ENCODE measurements at places on chromosomes 1 and 21.

DNA sequence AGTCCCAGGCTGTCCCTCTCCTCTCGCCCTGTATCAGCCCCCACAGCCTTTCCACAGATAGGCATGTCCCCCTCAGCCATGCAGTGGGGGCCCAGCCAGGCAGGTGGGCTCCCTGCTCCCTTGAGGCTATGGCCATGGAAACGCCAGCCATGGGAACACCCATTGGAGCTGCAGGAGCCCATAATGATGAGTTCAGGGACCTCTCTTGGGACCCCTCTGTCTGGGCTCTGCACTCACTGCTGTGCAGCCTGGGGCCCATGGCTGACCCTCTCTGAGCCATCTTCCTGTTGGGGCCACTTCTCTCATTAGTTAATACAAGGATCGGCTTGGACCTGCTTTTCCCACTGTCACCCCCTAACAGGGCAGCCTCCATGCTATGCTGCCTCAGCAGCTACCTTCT, 33.2 kb downstream of the WNT3A start:
- no peak for DNase-seq

- peak; percentile 63 for DNase-seq
Measured at GRCh38 chr1:63322944-63323864, 837 bp downstream of the FOXD3 start.

DNA sequence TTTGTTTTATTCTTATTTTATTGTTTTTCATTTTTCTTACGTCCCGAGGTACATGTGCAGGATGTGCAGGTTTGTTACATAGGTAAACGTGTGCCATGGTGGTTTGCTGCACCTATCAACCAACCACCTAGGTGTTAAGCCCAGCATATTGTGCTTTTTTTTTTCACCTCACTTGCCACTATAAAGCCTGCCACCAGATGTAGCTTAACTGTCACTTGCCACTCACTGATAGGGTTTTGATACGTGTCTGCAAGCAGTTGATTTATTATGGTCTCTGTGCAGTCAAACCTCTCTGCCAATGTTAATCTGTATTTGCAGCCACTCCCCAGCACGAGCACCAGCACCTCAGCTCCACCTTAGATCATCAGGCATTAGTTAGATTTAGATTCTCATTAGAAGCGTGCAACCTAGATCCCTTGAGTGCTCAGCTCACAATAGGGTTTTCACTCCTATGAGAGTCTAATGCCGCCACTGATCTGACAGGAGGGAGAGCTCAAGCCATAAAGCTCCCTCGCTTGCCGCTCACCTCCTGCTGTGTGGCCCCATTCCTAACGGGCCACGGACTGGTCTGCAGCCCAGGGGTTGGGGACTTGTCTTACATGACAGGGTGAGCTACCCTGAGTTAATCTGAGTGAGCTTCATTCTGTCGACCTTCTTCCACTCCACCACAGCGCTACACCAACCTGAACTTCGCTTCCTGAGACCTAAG, 17.9 kb upstream of the ABCG1 start:
- peak; percentile 37 for DNase-seq

DNA sequence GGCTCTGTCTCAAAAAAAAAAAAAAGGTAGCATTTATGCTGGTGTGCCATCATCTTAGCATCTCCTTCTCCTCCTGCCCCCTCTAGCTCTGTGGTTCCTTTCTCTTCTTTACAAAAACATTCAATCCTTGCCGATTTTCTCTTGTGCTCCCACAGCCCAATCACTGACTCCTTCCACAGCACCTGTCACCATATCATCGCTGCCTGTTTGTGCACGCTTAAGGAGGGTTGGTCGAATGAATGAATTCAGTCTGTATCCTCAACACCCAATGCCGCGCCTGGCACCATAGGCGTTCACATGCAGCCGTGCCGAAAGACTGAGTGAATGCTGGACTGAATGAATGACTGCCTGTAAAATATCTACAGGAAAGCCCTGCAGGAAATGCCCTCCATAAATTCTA, 7.9 kb downstream of the RNU5D-1 start:
- DNase-seq = no peak

- DNase-seq = no peak
Measured at GRCh38 chr21:38303300-38303699, 46.5 kb downstream of the KCNJ15 start.

GRCh38 chr1:192351550-192351949, 34.8 kb downstream of the RGS21 start:
- DNase-seq = no peak

DNA sequence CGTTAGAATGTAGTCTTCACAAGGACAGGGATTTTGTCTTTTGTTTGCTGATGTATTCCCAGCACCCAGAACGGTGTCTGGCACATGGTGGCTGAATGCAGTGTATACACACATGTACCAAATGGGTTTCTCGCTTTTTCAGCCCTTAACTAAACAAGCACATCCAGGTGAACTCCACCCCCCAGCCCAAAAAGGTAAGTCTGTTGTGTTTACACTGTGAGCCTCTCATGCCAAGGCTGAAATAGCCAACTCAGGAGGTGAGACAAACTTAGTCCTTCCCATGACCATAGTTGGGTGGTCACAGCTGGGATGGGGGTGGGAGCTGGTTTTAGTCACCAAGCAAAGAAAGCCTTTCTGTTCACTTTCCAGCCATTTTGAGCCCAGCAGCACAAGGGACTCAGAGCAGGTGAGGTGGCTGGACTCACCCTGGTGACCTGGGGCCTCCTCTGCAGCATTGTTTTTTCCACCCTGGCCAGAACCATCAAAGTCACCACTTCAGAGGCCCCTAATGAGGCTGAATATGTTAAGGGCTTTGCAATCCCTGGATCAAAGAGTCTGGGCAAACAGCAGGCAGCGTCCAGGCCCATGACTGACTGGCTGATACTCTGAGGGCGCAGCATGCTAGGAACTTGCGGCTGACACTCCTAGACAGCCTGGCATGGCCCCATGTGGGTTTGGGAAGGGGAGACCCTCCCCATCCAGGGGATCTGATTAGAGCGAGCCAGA, 8.7 kb downstream of the TENT5B start:
- no peak for DNase-seq

GRCh38 chr1:47532921-47533792, 95.3 kb downstream of the FOXD2 start:
- DNase-seq = peak; percentile 72

- no peak for DNase-seq
Measured at GRCh38 chr1:18464665-18465050, 16.1 kb upstream of the KLHDC7A start.

DNA sequence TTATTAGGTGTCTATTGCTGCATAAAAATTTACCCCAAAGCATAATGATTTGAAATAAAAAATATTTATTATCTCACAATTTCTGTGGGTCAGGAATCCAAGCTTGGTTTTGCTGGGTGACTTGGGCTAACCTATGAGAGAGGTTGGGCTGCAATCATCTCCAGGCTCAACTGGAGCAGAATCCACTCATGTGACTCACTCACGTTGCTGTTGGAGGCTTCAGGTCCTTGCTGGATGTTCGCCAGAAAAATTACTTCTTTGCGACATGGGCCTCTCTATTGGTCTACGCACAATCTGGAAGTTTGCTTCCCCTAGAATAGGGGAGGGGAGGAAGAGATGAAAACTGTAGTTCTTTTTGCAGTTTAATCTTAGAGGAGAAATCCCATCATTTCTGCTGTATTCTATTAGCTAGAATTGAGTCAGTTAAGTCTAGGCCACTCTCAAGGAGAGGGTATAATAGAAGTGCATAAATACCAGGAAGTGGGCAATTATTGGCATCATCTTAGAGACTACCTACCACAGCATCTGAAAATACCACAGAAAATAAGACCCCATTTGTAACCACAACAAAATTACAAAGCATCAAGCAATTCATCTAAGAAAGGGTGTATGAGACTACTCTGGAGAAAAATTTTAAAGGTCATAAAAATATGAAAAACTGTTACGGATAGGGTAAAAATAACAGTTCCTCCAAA, 5.7 kb upstream of the FASLG start:
- no peak for DNase-seq

- DNase-seq = no peak
Measured at GRCh38 chr21:45528981-45529784, 13.1 kb downstream of the SLC19A1 start.

DNA sequence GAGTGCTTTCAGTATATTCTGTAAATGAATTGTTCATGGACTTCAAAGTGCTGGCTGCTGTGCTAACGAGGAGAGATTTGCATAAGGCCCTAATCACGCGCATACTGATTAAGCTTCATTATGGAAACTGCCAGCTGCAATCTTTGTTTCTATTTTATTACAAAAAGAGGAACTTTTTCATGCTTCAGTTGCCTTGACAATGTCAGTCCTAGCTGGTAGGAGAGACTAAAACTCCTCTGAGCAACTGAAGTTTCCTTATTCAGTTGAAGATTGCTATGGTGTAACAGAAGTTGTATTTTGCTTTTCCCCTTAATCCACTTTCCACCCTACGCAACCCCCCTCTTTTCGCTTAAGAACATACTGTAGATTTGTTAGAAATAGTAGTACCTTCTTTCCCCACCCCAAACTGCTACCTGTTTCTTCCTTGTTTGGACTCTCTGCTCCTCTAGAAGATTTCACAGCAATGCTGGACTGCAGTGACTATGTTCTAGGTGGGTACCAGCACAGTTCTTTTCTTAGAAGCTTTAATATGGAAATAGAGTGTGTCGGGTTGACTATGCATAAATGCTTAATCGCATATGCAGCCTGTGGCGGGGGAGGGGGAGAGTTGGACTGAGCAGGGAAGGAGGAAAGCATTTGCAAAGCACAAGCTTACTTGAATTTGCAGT, 108.3 kb downstream of the POU2F1 start:
- DNase-seq = peak; percentile 87

DNA sequence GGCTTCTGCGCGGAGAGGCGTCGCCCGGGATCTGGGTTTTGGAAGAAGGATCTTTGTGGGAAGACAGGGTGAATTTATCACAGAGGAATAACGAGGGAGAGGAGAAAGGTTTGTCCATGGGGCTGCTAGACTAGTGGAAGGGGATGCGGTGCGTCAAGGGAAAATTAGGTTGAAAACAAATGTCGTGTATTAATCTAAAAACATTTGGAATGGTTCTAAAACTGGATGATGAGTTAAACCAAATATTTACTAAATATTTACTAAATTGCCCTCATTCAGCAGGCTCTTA, 647 bp downstream of the RO60 start:
- DNase-seq = no peak

DNA sequence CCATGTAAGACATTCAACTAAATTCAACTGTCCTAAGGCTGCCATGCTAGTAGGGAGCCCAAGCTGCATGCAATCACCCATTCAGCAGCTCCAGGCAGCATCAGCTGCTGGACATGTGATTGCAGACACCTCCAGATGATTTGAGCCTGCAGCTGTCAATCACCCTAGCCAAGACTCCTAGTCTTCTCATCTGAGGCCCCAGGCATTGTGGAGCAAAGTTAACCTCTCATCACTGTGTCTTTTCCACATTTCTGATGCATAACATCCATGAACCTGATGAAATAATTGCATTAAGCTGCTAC, 5.6 kb upstream of the CDC42BPA start:
- DNase-seq = no peak

- DNase-seq = peak; percentile 32
Measured at GRCh38 chr1:235831148-235831547, 35.6 kb downstream of the LYST start.
